Natural killer cell (primary cell): ENCODE measurements at places on chromosomes 2 and 18. TPM values are rescaled to one million over a fixed set of nuclear protein-coding genes. Genes with fewer than 3 reads are reported as not detected.

DNA sequence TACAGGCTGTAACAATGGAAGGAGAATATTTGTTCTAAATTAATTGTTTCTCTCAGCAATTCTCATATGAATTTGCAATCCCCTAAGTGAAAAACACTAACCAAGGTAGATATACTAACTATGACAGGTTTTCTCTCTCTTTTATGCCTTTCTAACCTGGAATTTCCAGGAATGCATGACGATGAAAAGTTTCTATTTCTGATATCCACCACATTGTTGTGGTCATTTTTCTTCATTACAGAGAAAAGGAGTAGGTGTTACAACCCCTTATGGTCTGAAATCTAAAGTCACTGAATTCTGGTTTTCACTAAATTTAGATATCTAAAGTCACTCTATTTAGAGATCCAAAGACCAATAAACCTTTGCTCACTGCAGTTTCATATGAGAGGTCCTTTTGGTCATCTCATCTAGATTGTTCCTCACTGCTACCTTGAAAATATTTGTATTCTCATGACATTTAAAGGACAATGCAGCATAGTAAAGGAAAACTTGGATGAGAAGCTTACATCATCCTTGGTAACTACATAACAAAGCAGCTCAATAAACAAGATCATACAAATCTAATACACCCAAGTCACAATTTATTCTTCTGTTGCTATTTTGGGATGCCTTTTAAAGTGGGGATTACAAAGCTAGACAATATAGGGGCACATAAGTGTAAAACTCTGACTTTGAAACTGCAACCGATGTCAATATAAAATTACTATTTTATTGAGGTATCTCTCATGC is 85.8 kb downstream of the TCF4 start:
- DNase-seq: no peak

UGT1A7 gene
- total RNA-seq: not detected

PECR gene
- total RNA-seq: 17.5 TPM

CHAC2 gene
- 1.5 TPM for total RNA-seq

DNA sequence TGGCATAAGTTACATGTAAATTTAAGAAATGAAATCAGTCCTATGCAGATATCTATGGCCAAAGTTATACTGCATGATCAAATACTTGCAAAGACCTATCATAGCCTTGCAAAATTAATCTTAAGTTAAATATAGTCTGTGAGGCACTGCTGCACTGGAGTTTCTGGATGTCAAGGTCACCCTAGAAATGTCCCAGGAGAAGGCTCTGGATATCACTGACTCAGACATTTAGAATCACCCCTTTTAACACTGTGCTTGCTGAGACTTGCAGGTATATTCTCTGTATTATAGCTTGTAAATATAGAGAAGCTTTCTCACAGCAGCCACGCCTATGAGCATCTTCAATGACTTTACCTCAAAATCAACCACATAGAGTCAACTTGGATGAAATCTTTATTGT is 51.5 kb downstream of the ETAA1 start:
- DNase-seq: no peak

SCN2A gene
- total RNA-seq: 0.10 TPM

FNDC4 gene
- total RNA-seq: not detected

GRCh38 chr2:9800975-9801726 is 42.1 kb upstream of the TAF1B start:
- DNase-seq: peak; percentile 41

ANKRD30B gene
- total RNA-seq: not detected

MALL gene
- total RNA-seq: not detected

WNT10A gene
- total RNA-seq: 0.92 TPM

R3HDM1 gene
- 48.6 TPM for total RNA-seq

PLGLB1 gene
- total RNA-seq: 1.2 TPM

HOXD12 gene
- not detected for total RNA-seq

C1GALT1C1L gene
- total RNA-seq: not detected

- no peak for DNase-seq
Measured at GRCh38 chr2:154481336-154481735, 217.2 kb upstream of the KCNJ3 start.
